SK-N-SH (cell line): ENCODE measurements at places on chromosomes 5 and 9. TPM values are rescaled to one million over a fixed set of nuclear protein-coding genes. Genes with fewer than 3 reads are reported as not detected.

ANKRD20A1 gene
- not detected in 2 replicates for polyA plus RNA-seq

PCSK1 gene
- polyA plus RNA-seq = 0.08 TPM in 1 of 2 replicates, not detected in the other

C9orf50 gene
- polyA plus RNA-seq = 0.24 and 0.30 TPM in 2 replicates

S100Z gene
- not detected in 2 replicates for polyA plus RNA-seq

IGFBPL1 gene
- polyA plus RNA-seq = 0.41 and 1.5 TPM in 2 replicates

DNA sequence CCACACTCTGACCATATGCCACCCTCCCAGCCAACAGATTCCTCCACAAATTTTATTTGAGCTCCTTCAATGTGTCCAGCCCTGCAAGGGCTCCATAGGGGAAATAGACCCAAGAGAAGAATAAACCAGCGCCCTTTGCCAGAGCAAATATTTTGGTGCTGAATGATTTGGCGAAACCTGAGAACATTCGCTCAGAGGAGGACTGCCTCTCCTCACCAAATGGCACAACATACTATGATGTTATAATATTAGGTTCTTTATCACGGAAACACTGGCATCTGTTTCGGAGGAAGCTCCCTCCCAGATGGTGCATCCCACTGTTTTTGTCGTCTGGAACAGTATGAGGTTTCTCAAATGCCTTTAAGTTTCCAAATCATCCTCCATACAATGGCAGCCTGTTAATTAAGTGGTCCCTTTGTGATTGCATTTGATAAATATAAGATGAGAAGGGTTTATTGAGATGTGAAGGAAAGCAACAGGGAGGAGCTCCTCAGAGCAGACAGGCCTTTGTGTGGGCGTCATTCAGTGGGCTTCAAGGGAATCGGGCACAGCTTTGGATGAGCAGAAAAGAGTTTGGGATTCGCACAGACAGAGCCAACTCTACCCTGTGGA is 139.1 kb upstream of the ADRA1B start:
- no peak for DNase-seq

DNA sequence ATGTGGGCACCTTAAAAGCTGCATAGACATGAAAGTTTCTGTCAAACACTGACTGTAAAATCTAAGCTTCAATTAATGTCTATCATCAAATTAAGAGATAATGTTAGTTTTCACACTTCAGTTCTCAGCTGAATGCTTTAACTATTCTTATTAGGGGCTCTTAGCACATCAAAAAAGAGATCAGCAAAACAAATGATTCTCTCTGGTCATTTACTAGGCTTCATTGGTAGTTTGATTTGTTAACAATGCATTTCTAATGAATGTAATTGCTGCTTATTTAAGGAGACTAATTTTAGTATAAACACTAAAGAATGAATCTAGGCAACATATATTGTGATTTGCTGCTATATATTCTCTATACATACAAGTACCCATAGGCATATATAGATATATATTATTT is 1182.0 kb downstream of the MAT2B start:
- no peak for DNase-seq

DNA sequence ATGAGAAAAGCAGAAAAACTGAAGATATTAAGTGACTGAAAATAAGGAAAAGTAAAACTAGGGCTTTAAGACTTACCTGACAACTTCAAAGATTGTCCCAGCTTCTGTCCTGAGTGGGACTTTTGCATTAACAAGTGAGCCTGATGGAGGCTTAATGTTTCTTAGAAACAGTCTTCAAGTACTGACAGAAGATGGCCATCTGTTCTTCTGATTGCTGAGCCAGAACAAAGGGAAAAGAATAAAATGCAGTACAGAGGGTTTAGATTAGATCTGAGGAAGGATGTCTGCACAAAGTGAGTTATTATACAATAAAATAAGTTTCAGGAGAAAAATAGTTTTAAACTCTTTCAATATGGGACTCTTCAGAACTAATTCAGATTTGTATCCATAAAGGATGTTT is 500.7 kb downstream of the CETN3 start:
- no peak for DNase-seq

DNA sequence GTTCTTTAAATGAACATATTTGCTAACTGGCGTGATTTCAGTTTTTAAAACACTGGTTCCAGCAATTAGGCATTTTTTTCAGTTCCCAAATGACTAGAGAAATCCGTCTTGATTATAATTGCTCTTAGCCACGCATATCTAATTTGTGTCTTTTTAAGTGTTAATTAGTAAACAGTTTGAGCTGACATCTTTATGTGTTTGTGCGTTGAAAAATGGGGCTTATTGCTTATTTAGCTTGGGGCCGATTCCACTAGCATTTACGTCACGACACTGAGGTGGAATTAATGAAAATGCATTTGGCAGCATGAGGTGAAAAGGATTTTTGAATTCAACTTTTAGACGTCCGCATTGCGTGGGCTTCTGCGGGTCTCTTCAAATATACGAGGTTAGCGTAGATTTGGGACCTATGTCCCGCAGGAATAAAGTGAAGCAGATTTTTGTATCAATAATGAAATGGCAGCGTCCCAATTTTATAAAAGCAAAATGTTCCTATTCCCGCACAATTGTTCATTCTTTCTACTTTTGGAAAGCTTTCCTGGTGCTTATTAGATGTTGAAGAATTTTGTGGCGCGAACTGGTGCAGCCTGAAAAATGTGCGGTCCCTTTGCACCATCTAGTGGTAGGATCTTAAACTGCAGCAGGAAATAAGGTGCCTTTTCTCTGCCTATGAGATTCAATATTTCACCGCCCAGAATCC is 122.7 kb upstream of the LMX1B start:
- peak; percentile 69 for DNase-seq

TXNDC8 gene
- polyA plus RNA-seq = not detected in 2 replicates

PCDHGB7 gene
- 14.2 and 19.1 TPM in 2 replicates for polyA plus RNA-seq

- peak; percentile 77 for DNase-seq
These were observed 316.6 kb downstream of the AGTPBP1 start for GRCh38 chr9:85425153-85425611.

GRCh38 chr9:37236822-37237221 is 116.4 kb downstream of the ZCCHC7 start:
- DNase-seq = no peak

GRCh38 chr5:478369-478981 is 35.5 kb downstream of the EXOC3 start:
- DNase-seq = no peak

DNA sequence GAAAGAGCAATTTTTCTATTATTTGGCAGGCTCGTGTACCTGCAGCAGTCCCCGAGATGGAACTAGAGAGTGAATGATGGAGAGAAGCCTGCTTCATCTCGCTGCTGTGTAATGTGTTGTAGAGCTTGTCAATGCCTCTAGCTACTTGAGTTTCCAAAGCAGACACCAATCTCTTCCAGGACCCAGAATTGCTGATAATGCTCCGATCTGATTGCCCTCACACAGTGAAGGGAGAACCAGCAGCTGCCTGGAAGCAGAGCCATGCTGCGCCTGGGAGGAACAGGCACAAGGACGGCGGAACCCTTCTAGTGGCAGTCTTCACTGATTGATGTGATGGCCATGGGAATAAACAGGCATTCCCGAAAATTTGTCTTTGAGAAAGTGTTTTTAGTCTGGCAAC is 288.0 kb downstream of the ICE1 start:
- peak; percentile 65 for DNase-seq

NRG2 gene
- polyA plus RNA-seq = 3.5 and 3.7 TPM in 2 replicates

DNA sequence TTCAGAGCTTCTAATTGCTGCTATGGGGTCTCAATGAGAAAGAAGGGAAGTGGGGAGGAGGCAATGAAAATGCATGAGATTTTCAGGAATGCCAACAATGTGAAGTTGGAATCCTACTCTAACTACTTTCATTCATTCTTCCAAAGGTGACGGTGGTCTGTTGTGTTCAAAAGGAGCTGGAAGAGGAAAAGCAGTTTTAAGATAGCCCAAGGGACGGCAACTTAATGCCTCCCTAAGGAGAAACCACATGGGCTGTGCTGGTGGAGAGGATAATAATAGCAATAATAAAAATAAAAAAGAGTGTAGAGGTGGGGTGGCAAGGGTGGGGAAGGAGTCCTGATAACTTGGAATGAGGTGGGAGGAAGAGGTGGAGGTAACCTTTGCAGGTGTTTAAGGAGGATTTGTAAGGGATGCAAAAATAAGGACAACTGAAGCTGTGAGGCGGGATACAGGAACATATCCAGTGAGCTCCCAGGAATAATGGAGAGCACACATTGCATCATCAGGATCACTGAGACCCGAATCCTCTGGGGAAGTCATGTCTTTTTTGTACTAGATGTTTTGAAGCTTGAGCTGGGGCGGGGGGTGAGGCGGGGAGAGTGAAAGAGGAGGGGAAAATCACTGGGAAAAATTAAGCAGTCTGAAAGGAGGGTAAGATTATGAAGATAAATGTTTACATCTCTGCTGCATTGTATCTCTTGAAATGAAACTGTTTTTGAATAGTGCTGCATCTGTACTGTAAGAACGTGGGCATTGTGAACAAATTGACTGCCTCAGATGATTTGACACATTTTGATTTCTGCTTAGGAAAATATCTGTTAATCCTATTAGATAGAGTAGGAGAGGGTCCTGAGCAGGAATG is 120.1 kb upstream of the TMEM161B start:
- no peak for DNase-seq

DNA sequence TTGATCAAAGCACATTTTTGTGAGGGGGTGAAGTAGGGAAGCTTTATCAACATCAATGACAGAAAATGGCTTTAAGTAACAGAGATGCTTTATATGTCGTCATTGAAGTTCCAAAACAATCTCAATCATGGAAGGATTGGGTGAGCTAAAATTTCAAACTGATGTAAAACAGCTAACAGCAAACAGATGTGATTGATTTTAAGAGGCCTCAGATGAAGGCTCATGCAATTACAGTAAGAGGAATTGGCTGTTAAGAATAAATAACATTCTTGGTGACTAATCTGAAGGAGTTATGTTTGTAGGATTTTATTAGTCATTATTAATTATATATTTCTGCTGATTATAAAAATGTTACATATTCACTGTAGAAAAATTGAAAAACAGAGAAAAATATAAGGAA is 63.5 kb upstream of the PUM3 start:
- no peak for DNase-seq

GRCh38 chr5:95027775-95028174 is 257.1 kb downstream of the MCTP1 start:
- no peak for DNase-seq

DNA sequence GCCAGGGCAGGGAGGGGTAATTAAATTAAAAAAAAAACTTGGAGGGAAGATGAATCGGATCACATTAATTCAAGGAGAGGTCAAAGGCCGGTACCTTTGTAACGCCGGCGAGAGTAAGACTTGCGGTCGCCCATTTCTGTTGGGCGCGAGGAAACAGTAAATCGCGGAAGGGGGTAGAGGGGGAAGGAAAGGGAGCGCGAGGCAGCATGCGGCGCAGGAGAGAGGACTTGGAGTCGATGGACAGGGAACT is 324 bp upstream of the RGMB start:
- no peak for DNase-seq

GRCh38 chr9:122100756-122101155 is 7.6 kb upstream of the TTLL11 start:
- DNase-seq = no peak

ABLIM3 gene
- 5.2 and 5.9 TPM in 2 replicates for polyA plus RNA-seq

GRCh38 chr9:134301387-134302129 is 24.7 kb upstream of the RXRA start:
- DNase-seq = peak; percentile 27

- peak; percentile 57 for DNase-seq
These were observed 10.6 kb upstream of the PPP1R26 start for GRCh38 chr9:135468854-135469521.

PTGDS gene
- polyA plus RNA-seq = not detected in 2 replicates

GRCh38 chr5:131379723-131380122 is 115.9 kb downstream of the CDC42SE2 start:
- no peak for DNase-seq

DNA sequence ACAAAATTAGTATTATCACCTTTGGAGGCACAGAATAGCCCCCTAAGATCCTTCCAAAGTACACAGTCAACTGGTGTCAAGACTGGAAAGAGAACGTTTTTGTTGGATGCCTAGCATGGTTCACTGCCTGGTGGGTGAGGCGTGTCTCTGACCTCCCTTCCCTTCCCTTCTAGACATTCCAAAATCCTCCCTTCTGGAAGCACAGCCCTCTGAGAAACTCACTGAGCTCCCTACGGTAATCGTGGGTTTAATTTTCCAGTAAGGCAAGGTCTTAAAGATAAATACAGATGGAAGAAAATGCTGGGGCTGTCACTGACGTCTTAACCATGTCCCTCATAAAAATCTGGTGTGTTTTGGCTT is 138.8 kb downstream of the LIFR start:
- no peak for DNase-seq

DNA sequence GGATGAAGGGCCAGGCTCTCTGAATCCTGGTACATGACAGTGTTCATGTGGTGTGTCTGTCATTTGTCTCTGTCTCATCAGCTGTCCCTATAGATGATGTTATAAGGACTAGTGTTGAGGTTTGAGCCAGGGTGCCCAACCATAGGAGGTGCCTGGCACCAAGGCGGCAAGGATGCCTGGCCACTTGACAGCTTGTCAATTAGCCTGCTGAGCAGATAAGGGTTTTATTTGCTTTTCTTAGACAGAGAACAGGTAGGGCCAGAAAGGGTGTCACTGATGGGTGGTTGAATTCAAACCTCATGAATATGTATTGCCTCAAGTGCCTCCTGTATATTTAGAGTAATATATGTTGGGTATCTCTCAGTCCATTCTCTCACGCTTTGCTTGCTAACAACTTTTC is 30.1 kb upstream of the AUH start:
- no peak for DNase-seq

DNA sequence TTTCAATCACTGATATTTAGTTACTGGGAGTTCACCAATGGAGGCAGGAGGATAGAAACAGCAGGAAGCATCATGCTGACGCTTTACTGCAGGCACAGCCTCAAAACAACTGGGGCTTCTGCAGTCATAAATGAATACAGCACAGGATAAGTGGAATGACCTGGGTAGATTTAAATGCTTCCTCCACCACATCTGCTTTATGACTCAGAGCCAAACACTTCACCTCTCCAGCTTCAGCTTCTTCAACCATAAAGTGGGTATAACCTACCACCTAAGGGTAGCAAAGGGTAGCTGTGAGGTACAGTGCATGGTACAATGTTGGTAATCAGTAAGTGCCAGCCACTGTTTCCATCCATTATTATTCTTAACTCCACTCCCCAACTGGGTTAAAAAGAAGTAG is 28.4 kb downstream of the RASEF start:
- no peak for DNase-seq

ELOVL7 gene
- polyA plus RNA-seq = 0.05 and 0.07 TPM in 2 replicates

DNA sequence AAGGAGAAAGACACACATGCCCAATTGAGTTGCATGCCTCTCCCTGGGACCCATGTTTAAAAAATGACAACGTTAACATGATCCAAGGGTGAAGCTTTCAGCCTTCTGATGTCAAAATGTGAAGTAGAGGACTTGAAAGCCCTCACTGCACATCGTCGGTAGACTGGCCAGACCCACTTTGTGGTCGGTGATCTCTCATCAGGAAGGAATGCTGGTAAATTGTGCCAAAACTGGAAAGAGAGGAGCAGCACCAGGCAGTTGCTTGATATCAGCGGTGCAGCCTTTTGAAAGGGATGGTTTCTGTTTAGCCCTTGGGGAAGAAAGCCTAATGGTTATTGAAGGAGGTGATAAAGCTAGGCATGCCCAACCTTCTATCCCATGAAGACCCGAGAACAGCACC is 125.3 kb upstream of the MARCHF11 start:
- no peak for DNase-seq
